ENCODE measurements at places on chromosomes 13 and 19.
A peak's percentile ranks its signal among the peaks of the same experiment; 100 is the strongest.

- no peak for DNase-seq
Measured at GRCh38 chr19:53655042-53655665, 23.4 kb downstream of the DPRX start.

DNA sequence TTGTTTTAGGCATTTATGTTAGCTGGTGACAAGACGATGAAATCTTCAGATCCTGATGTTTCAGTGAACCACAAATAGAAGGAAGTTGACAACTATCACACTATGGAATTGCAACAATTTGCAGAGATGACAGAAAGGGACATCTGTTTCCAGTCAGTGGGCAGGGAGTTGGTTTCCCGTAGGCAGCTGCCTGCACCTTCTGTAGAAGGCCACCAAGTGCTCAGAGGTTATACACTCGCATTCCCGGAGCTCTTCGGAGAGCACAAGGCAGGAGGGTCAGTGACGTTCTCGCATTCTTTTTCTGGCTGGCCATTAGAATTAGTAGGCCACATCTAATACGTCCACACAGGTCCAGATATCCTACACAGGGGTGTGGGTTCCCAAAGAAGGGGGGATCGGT, 129.4 kb downstream of the SHISA2 start:
- no peak for DNase-seq

- no peak for DNase-seq
Measured at GRCh38 chr19:17772172-17772571, 20.9 kb downstream of the FCHO1 start.

- DNase-seq = no peak
Measured at GRCh38 chr19:4174895-4175668, 7.3 kb downstream of the SIRT6 start.

DNA sequence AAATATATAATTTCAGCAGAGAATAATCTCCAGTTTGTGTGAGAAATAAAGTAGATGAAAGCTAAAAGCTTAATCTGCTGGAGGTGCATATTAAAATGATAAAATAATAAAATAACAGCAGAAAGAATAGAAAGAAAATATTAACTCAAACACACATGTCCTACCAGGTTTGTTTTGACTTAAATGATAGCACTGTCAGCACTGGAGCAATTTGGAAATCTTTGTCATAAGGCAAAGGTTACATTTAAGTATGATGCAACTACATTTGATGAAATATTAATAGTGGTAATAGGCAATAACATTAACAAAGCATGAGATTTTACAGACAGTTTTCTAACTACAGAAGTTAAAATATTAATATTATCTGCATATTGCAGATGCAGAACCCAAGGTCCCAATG, 2380.1 kb downstream of the PCDH9 start:
- no peak for DNase-seq

- DNase-seq = no peak
Measured at GRCh38 chr13:111228262-111229144, 91.9 kb upstream of the TEX29 start.

- DNase-seq = no peak
Measured at GRCh38 chr19:38650911-38651584, 3.6 kb downstream of the ACTN4 start.

- DNase-seq = no peak
Measured at GRCh38 chr13:52599037-52599847, 43.0 kb upstream of the HNRNPA1L2 start.

- DNase-seq = no peak
Measured at GRCh38 chr13:113825841-113826240, 38.0 kb downstream of the GAS6 start.

DNA sequence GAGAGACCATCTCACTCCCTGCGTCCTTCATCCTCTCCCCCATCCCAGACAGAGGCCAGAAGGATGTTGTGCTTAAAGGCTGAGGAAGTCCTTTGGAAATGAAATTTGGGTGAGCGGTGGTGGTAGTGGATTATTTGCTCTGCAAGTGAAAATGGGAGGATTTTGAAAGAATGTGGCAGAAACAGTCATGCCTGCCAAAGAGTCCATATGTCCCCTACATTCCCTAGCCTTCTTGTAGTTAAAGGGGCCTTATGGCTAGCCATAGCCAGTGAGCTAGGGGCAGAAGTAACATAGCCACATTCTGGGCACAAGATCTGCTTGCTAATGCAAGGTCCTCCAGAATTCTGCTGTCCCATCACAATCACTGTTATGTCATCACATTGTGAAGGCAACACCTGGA, 360.2 kb upstream of the TSHZ3 start:
- DNase-seq = no peak

DNA sequence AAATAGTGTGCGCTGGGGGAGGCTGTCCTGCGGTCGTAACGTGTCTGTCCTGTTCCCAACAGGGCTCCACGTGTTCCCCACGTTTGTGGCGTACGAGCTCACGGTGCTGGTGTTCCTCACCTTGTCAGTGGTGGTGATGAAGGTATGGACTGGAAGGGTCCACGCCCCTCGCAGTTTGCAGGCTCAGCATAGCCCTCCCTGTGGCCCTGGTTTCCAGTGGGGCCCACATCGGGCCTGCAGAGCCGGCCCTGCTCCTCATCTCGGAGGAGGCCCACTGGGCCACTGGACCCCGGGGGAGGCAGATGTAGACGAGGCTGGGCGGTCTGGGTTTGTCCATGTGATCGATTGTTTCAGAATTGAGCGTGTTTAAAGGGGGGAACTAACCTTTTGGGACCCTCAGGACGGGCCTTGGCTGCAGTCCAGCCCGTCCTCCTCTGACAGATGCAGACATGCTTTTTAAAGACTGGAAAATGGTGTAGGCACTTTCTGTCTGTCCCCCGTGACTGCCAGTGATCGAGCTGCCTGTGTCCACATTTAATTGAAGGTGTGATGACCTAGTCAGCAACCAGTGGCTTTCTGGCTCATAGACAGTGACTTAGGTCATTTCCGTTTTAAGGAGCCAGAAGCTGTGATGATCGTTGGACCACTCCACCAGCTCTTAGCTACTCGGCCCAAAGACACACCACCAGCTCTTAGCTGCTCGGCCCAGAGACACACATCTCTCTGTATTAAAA, 37.1 kb upstream of the TFDP1 start:
- peak; percentile 78 for DNase-seq

DNA sequence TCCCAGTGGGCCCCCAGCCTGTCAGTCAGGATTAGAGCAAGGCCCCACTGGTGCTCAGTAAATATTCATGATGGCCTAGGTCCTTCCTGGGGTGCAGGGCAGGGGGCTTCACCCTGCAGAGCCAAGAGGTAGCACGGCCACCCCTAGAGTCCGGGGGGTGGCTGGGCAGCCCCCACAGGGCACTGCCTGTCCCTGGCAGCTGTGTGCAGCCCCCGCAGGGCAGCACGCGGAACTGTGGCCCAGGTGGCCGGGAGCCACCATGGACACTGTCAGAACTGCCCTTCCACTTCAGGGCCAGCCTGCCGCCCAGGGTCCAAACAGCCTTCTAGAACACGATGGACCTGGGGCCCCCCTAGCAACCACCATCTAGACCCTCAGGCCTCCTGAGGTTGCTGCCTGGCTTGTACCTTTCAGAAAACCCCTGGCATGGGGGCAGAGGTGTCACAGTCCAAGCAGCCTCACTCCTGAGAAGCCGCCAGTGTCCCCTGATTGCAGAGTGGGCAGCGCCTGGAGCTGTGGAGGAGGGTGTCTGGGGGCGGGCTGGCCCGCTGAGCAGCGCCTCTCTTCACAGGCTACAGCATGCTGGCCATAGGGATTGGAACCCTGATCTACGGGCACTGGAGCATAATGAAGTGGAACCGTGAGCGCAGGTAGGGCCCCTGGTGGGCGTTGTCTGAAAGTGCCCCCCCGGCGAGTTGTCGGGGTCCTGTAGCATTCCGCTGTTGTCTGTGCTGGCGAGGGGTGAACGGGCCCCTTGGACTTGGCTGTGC, 2.9 kb upstream of the YJEFN3 start:
- DNase-seq = no peak

DNA sequence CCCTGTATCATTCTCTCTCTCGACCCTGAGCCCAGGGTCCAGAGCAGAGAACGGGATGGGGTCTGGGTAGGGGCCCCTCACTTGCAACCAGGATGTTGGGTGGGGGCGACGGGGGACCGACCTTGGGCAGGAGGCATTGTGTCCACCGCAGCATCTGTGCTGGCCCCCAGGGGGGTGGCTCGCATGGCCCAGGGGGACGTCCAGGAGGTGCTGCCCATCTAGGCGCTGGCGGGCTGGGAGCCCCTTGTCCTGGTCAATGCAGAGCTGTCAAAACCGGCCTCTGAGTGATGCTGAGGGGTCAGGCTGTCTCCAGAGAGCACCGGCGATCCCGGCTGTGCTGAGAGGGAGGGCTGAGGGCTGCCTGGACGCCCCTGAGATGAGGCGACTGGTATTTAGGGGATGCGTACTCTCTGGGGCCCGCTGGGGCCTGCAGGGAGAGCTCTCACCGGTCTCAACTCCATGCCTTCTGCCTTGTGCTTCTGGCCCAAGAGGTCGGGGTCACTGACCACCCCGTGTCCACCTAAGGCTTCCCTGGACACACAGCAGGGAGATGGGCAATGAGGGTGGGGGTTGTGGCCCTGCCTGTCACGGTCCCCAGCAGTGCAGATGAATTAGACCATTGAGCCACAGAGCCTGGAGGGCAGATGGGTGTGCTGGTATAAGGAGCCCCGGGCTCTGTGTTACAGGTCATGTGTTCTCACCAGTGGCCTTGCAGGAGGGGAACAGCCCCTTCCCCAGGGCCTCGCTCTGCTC, 8.6 kb downstream of the RPS9 start:
- no peak for DNase-seq

- no peak for DNase-seq
Measured at GRCh38 chr13:40345654-40346372, 320.6 kb downstream of the FOXO1 start.

DNA sequence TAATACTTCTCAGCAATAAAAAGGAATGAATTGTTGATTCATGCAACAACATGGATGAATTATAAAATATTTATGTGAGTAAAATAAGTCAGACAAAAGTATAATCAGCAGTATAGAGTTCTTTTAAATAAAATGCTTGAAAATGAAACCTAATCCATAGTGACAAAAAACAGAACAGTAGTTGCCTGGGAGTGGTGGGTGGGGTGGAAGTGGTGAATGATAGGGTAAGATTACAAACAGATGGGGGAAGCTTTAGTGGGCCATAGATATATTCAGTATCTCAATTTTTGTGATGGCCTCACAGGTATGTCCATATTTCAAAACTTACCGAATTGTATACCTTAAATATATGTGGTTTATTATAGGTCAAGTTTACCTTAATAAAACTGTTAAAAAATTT, 124.9 kb upstream of the UBL3 start:
- no peak for DNase-seq

- no peak for DNase-seq
Measured at GRCh38 chr19:51566489-51567100, 4.5 kb upstream of the ZNF175 start.

DNA sequence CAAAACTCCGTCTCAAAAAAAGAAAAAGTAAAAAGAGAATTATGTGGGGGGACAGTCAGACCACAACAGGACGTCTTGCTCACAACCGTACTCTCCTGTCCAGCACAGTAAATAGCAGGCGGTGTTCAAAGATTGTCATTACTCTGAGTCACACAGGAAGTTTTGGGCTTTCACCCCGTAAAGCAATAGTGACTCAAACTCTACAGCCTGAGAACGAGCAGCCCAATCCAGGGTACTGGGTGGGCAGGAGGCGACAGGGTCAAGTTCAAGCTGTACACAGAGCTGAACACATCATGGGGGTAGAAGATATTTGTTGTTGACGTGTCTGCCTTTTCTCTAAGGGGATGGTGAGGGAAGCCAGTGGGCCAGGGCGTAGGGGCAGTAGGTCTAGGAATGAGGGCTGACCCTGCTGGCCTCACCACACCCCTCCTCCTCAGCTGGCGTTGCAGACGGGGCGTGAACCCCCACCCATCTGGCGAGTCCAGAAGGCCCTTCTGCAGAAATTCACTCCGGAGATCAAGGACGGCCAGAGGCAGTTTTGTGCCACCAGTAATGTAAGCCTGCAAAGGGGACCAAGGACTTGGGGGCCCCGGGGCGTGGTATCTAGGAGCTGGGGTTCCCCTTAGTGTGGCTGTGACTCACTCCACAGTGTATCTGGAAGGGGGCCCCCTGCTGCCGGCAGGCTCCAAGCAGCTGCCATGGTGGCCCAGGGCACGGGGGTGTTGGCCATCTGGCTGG, 23.3 kb downstream of the PRR12 start:
- DNase-seq = no peak

GRCh38 chr19:48674921-48675824, 2.4 kb upstream of the NTN5 start:
- peak; percentile 83 for DNase-seq

- peak; percentile 89 for DNase-seq
Measured at GRCh38 chr13:46489586-46490023, 63.4 kb upstream of the LRCH1 start.

GRCh38 chr19:41025871-41026270, 34.8 kb downstream of the CYP2B6 start:
- no peak for DNase-seq

DNA sequence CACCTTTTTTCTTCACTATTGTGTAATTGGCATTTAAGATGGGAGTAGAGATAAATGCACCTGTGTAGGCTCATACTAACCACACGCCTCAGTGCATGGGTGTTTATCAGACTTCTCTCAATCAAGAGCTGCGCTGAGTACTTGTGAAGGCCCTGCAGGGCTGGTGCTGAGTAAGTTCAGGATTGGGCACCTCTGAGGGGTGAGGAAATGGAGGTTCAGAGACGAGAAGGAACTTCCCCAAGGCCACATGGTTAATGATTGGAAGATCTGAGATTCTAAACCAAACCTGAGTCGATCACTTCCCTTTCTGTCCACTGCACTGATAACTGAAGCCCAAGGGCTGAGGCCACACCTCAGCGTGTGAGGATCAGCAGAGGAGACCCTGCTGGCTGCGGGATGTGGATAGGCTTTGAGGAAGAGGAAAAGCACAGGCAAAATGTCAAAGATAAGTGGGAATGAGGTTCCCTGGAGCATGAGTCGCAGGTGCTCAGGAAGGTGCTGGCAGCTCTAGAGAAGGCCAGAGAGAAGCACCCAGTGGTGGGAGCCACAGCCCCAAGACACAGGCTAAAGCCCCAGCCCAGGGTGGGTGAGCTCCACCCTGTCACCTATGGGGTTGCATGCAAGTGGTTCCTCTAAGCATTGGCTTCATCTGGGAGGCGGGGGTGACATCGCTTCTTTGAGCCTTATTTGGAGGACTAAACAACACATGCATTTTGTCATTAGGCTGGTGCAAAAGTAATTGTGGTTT, 32.3 kb upstream of the GJB6 start:
- no peak for DNase-seq

DNA sequence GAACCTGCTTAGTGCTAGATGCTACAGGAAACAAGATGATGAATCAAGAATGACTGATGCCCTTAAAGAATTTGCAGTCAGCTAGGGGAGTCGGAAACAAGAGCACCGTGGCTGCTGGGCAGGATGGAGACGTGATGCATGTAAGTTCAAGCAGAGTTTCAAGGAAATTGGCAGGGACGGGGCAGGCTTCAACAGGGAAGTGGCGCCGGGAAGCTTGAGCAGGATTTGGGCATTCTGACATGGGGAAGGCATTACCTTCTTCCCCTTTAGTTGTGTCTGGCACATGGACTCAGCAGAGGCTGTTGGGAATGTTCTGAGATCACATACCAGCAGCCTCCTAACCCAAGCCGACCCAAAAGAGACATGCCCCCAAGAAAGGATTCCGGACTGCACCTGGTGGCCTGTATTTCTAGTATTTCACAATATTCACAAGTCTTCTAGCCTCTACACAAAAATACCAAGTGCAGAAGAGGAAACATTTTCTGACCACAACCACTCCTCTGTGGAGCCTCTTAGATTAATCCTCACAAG, 138.2 kb downstream of the CRYL1 start:
- DNase-seq = peak; percentile 36

- no peak for DNase-seq
Measured at GRCh38 chr13:45826731-45827130, 24.8 kb downstream of the SIAH3 start.

GRCh38 chr13:41554626-41555386, 97.5 kb downstream of the RGCC start:
- no peak for DNase-seq
